Effector memory CD4-positive, alpha-beta T cell (primary cell): ENCODE measurements at places on chromosomes 2 and 18.

- H3K36me3 ChIP-seq, result no peaks in the 10 kb centered on the region
- H3K27ac ChIP-seq, result no peak overlapping the region
- no peak overlapping the region for H3K4me3 ChIP-seq
- DNase-seq, result no peak
- H3K27me3 ChIP-seq, result no peaks in the 10 kb centered on the region
Measured at GRCh38 chr2:232184346-232184745, 194.2 kb upstream of the ALPP start.

DNA sequence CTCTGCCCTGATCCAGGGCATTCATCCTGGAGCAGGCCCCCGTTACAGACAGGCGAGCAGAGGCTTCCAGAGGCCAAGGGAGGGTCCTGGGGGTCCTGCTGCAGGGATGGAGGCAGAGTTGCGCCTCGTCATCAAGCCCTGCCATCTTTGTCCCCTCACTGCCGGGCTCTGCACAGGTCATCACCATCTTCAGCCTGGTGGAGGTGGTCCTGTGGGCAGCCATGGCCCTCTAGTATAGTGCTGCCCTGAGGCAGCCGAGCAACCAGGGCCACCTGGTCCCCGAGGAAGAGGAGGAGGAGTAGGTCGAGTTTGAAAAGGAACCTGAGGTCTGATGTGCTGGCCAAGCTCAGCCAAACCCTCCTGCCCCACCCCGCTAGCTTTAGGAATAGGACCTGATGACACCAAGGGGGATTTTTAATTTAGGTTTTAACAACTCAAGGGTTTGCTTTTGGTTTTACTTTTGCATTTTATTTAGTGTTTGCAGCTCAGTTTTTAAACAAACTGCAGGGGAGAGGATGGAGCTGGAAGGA, 8.8 kb upstream of the ALPI start:
- DNase-seq, result no peak
- no peaks in the 10 kb centered on the region for H3K4me1 ChIP-seq
- no peaks in the 10 kb centered on the region for H3K27me3 ChIP-seq
- H3K27ac ChIP-seq, result no peak overlapping the region
- no peak overlapping the region for H3K4me3 ChIP-seq
- no peaks in the 10 kb centered on the region for H3K36me3 ChIP-seq

- H3K4me1 ChIP-seq, result peaks cover 37% of the 10 kb centered on the region
- DNase-seq, result no peak
- H3K4me3 ChIP-seq, result no peak overlapping the region
- H3K27me3 ChIP-seq, result no peaks in the 10 kb centered on the region
Measured at GRCh38 chr2:43142921-43143438, 83.4 kb downstream of the ZFP36L2 start.

GRCh38 chr2:169047256-169048250, 16.4 kb upstream of the ABCB11 start:
- no peak overlapping the region for H3K4me3 ChIP-seq
- no peaks in the 10 kb centered on the region for H3K36me3 ChIP-seq
- no peaks in the 10 kb centered on the region for H3K27me3 ChIP-seq
- no peaks in the 10 kb centered on the region for H3K4me1 ChIP-seq
- DNase-seq, result no peak

GRCh38 chr2:197168705-197169104, 141.9 kb downstream of the ANKRD44 start:
- H3K4me1 ChIP-seq, result peaks cover 17% of the 10 kb centered on the region
- H3K27me3 ChIP-seq, result no peaks in the 10 kb centered on the region
- H3K4me3 ChIP-seq, result no peak overlapping the region

GRCh38 chr18:58983260-58984155, 118.8 kb downstream of the ZNF532 start:
- DNase-seq, result no peak
- no peaks in the 10 kb centered on the region for H3K36me3 ChIP-seq
- H3K4me3 ChIP-seq, result no peak overlapping the region
- H3K27me3 ChIP-seq, result no peaks in the 10 kb centered on the region

DNA sequence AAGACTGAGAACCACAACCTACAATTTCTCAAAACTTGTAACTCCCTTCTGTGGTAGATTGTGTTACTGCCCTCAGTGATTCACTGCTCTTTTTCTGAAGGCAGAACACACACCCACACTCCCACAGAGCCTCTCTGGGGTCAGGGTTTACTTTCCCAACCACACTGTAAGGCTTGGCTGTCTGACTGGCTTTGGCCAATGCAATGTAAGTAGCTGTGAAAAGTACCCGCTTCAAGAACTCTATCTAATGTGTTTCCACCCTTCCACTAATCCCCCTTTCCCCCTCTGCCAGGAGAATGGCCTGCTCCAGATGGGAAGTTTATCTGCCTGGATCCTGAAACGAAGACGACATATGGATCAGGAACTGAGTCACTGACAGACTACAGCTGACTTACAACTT, 222.7 kb downstream of the CDH2 start:
- no peaks in the 10 kb centered on the region for H3K4me1 ChIP-seq
- no peak overlapping the region for H3K27ac ChIP-seq
- no peaks in the 10 kb centered on the region for H3K36me3 ChIP-seq
- no peak overlapping the region for H3K4me3 ChIP-seq

GRCh38 chr2:144379851-144380311, 140.0 kb downstream of the ZEB2 start:
- H3K36me3 ChIP-seq, result no peaks in the 10 kb centered on the region
- H3K4me1 ChIP-seq, result peaks cover 2% of the 10 kb centered on the region
- no peak overlapping the region for H3K4me3 ChIP-seq
- no peak overlapping the region for H3K27ac ChIP-seq
- H3K27me3 ChIP-seq, result no peaks in the 10 kb centered on the region
- DNase-seq, result no peak

DNA sequence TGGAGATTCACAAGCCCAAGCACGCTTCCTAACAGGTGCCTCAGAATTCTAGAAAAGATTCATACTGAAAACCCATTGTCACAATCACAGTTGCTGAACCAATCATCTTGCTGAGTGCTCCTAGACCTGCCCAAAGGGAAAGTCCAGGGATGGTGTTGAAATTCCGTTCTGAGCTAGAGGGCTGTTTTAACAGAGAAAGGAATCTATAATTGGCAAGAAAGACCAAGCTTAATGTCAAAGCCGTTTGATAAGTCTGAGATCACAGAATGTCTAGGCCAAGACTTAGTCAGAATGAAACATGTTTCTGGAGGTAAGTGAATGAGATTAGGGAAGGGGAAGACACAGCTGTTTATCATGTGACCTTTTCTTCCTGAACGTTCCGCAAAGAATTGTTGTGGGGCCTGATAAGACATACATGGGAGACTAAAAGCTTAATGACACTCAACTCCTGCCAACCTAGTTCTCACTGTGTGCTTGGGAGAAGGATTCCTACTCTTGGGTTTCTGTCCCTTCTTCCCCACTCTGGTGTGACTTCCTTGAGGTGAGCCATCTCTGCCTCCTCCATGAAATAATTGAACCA, 27.5 kb downstream of the PMAIP1 start:
- no peak overlapping the region for H3K4me3 ChIP-seq
- no peaks in the 10 kb centered on the region for H3K27me3 ChIP-seq
- DNase-seq, result no peak
- no peaks in the 10 kb centered on the region for H3K36me3 ChIP-seq
- no peak overlapping the region for H3K27ac ChIP-seq

DNA sequence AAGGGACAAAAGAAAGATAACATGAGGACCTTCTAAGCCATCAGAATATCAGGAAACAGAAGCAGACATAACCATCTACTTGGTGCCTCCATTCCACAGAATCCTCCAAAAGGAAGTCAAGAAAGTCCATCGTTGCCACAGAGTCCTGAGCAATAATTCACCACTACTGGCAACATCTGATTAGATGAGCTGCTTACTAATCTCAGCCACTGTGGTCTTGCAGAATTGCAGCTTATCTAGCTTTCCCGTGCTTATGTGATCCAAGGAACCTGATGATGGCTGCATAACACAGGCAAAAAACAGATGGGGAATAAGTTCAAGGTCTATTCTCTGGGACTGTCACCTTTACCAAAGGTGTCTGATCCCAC, 278.5 kb downstream of the AFF3 start:
- H3K4me3 ChIP-seq, result no peak overlapping the region
- DNase-seq, result no peak
- H3K27ac ChIP-seq, result no peak overlapping the region
- no peaks in the 10 kb centered on the region for H3K36me3 ChIP-seq
- H3K27me3 ChIP-seq, result no peaks in the 10 kb centered on the region
- H3K4me1 ChIP-seq, result no peaks in the 10 kb centered on the region

DNA sequence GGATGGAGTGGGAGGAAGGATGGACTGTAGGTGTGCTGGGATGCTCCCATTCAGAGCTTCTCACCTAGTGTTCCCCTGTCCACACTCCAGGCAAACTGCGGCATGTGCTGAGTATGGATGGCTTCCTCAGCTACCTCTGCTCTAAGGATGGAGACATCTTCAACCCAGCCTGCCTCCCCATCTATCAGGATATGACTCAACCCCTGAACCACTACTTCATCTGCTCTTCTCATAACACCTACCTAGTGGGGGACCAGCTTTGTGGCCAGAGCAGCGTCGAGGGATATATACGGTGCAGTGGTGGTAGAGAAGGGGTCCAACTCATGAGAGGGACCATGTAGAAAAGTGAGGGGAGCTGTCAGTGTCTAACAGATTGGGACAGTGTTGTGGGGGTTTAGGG, 20.2 kb downstream of the PLCD4 start:
- no peak overlapping the region for H3K27ac ChIP-seq
- H3K36me3 ChIP-seq, result no peaks in the 10 kb centered on the region
- no peaks in the 10 kb centered on the region for H3K4me1 ChIP-seq
- no peak overlapping the region for H3K4me3 ChIP-seq
- H3K27me3 ChIP-seq, result no peaks in the 10 kb centered on the region
- no peak for DNase-seq

- H3K4me1 ChIP-seq, result no peaks in the 10 kb centered on the region
- no peaks in the 10 kb centered on the region for H3K27me3 ChIP-seq
- no peak for DNase-seq
Measured at GRCh38 chr18:35564795-35565453, 16.6 kb upstream of the GALNT1 start.

DNA sequence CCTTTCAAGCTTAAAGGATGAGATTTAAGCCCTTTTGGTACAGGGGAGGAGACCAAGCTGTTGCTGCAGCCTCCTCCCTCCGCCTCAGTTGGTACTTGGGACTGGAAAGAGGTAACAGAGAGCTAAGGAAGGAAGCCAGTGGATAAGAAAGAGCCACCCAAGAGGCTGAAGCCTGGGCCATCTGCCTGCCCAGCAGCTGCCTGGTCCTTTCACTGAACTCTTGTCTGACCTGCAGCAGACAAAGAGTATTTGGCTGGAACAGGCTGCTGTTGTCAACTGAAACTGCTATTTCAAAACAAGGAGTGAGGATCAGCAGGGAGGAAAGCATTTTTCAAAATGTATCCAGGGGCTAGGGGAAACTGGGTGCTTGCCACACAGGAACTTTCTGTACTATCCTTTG, 30.3 kb downstream of the TNS1 start:
- H3K27ac ChIP-seq, result no peak overlapping the region
- no peaks in the 10 kb centered on the region for H3K27me3 ChIP-seq
- DNase-seq, result no peak
- no peaks in the 10 kb centered on the region for H3K4me1 ChIP-seq

GRCh38 chr18:12934454-12935071, 13.2 kb upstream of the SEH1L start:
- H3K4me1 ChIP-seq, result no peaks in the 10 kb centered on the region
- H3K27ac ChIP-seq, result no peak overlapping the region
- no peaks in the 10 kb centered on the region for H3K36me3 ChIP-seq
- DNase-seq, result peak; percentile 57
- no peaks in the 10 kb centered on the region for H3K27me3 ChIP-seq
